Stimulated activated CD4-positive, alpha-beta T cell treated with anti-CD3 and anti-CD28 coated beads, Interleukin-12 subunit alpha, Interleukin-12 subunit beta, amount 100 ng/mL, for 4 hours (primary cell): ENCODE measurements at places on chromosomes 7 and 10.

- DNase-seq: no peak
These were observed 33.5 kb upstream of the CPN1 start for GRCh38 chr10:100114976-100115770.

DNA sequence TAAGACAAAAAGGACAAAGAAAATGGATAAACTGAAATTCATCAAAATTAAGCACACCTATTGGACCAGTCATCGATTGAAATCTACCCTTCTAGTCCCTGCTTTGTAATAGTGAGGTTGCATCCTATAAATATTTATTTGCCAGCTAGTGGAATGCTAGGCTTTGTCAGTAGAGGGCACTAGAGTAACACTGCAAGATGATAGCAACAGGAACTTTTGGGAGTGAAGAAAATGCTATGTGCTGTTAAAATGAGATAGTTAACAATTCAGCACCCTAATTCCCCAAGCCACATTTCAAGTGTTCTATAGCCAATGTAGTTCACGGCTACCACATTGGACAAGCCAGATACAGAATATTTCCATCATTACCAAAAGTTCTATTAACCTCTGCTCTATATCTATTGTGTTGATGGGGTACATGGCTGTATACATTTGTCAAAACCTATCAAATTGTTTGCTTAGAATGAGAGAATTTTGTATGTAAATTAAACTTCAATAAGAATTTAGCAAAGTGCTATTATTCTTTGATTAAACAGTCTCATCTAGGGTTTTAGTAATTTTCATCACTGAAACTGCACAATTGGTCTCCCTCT is 69.8 kb downstream of the LSMEM1 start:
- no peak for DNase-seq

DNA sequence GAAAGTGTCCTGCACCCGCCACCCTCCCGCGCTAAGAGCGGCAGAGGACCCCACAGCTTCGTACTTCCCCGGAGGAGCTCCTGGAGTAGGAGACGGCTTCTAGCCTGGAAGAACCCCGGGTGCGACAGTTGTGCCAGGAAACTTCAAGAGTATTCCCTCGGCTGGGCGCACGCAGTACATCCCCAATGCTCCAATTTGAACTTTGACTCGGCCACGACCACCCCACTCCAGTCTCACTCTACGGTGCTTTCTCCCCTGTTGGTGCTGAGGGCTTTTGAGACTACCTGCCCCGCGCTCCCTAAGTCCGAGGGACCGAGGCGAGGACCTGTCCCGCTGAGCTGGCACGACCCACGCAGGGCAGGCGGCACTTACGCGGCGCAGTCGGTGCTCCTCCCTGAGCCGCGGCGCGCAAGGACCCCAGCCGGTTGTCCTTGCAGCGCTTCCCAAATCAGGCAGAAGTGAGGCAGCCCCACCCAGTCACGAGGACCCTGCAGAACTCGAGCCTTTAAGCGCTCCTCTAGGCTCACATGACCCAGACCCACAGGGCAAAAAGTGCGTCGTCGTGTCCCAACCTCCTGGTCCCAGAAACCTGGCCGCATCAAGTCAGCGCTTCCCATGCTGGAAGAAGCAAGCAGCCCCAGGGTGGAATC is at the start of gene CPVL:
Gene CPVL (minus strand): TSS at position 481 of the 650 bp plus-strand sequence. CDS start 25,476 bp downstream, outside the sequence.
- DNase-seq: no peak

DNA sequence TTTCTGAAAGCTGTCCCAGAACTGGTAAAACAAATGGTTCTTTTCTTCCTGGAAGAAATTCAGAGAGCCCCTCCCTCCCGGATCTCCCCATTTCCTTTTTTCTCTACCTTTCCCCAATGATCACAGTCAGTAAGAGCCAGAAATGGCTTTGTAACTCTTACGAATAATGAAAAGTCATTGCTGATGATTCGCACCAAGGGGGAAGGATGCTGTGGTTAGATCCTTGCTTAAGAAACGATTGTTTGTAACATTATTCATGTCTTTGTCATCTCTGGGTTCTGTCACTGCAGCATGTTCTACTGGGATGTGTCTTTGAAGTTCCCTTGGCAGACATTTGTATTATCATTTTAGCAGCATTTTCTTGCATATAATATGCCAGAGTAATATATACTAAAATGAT is 138.9 kb downstream of the CACNB2 start:
- DNase-seq: no peak

GRCh38 chr7:130140551-130141160 is 64.5 kb downstream of the TMEM209 start:
- no peak for DNase-seq

DNA sequence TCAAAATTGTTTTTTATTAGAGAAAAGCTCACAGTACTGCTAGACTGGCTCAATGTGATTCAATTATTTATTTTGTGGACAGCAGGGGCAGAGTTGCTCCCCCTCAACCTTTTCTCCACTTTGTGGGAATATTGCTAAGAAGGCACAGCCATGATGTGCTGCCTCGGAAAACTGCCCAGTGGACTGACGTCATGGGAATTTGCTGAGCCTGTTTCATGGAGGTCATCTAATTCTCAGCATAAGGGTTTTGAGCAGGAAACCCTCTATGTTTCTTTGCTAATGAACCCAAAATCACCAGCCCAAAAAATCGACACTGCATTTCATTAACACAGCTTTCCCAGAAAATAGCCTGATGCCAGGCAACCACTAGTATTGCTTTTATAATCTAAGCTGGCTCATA is 228.8 kb upstream of the FAM3C start:
- no peak for DNase-seq

DNA sequence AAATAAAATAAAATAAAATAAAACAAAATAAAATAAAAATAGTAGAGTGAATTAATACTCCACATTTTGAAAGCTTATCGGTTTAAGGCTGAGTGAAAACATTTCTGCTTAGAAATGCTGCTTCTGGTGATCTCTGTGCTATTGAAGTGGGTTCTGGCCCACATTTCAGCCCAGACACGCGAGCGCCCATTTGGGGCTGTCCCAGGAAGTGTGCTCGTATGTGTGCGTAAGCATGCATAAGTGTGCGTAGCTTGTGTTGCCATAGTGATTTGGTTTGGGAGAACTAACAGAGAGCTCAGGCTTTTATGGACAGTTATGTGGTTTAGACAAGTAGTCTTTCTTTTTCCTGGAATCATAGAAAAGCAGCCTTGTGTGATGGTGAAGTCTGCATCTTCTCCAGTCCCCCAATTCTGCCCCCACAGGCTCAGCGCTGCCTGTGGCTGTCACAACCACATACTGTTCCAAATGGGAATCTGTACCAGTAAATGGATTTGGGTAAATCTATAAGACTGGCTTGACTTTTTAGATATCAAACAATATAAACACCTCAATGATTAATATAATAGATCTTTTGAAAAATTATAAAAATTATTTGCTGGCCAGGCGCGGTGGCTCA is 29.8 kb upstream of the PURB start:
- peak; percentile 58 for DNase-seq

DNA sequence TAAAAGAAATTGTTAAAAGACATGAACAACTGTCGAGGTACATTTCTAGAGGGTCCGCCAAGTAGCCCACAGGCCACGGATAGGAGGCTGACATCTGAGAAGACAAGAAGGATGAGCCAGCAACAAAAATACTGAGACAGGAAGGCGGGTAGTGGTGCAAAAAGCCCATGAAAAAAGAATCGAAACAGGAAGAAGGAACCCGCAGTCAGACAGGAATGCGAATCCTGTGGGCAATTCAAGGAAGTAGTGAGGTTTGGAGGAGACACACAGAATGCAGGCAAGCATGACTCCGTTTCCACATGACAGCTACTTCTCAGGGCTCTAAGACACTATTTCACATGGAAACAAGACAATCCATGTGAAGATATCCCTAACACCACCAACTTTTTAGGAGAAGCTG is 125.2 kb downstream of the DOCK4 start:
- DNase-seq: no peak

GRCh38 chr7:116652793-116653192 is 19.2 kb upstream of the MET start:
- no peak for DNase-seq

- no peak for DNase-seq
These were observed 13.0 kb upstream of the DLG5 start for GRCh38 chr10:77939561-77940001.
